ENCODE measurements at places on chromosomes 7 and 10.

DNA sequence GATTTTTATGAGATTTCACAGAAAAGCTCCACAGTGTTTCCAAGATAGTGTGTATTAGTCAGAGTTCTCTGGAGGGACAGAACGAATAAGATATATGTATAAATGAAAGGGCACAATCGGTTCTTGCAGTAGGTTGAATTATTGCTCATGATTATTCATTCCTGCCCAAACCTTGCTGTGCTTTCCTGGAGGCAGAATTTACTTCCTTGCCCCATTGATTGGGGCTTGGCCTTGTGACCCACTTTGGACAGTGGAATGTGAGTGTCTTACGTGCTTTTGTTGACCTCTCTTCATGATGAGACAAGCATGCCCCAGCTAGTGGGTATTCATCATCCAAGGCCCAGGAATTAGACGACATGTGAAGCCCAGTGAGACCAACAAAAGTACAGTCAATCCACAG, 53.0 kb upstream of the ABCB5 start:
- no peak for DNase-seq

DNA sequence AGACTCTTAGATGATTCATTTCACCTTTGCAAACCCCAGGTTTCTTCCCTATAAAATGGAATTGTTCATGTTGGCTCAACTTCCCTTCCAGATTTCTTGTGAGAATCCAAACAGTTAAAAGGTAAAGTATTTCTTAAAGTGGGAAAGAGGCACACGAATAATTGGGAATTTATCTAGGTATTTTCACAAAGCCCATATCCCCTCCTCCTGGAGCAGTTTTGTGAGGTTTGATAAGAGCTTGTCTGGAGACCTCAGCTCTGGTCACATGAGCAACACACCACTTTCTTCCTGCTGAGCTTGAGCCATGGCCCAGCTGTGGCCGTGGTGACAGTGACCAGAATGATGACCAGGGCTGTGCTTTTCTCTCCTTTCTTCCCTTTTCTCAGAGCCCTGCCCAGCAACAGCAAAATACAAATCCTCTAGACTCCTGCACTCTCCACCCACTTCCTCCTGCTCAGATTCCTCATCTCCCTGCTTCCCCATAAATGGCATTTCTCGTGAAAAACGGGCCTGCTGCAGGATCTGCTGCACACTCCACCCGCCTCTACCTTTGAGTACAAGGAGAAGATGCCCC, 87.7 kb downstream of the PIK3CG start:
- no peak for DNase-seq

DNA sequence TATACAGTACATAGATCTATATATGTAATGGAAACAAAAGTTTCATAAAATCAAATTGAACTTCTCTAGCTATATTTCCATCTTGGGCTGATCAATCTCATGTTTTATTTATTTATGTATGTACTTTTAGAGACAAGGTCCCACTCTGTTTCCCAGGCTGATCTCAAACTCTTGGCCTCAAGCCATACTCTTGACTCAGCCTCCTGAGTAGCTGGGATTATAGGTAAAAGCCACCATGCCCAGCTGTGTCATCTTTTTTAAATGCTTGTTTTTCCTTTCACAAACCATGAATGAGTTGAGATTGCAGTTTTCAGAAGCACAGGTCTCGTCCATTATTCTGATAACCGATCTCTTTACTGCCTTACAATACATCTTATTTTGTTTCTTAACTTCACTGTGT, 400.9 kb downstream of the KCNMA1 start:
- DNase-seq = no peak

DNA sequence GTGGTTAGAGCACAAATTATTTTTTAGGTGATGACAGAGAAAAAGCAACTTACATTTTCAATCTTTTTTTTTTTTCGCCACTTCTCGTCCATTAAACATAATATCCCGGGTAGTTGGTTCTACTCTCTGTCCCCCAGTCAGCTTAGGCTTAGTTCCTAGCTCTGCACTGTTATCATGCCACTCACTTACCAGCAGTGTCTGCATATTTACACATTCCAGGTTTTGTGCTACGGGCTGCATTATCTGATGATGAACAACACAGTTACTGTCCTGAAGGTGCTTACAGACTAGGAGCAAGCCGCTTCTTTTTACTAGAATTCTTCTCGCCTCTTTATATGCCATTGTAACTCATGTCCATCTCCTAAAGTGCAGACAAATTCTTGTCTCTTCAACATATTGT, 121.8 kb upstream of the NPVF start:
- DNase-seq = no peak

DNA sequence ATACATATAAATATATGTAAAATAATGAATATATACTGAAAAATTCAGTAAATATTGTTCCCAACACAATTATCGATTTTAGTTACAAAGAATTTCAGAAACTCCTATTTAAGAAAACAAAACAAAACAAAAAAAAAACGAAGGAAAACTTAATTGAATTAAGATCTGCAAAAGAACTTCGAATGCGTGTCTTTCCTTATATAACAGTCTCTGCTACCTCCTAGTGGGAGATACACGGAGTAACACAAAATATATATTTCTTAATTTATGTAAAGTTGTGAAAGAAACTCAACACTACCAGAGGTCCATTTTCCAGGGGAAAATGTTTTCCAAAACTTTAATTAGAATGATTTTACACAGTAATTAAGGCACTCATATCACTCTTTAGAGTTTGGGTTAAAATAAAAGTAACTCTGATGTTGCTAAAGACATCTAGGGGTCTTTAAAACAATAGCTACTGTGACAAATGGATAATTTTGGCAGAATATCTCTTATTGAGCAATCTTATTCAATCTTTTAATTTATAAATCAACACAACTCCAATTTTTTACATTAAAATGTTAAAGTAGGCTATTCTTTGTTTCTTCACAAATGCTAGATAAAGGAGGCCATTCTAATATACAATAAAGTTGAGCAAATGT, 41.6 kb downstream of the NEBL start:
- DNase-seq = no peak

DNA sequence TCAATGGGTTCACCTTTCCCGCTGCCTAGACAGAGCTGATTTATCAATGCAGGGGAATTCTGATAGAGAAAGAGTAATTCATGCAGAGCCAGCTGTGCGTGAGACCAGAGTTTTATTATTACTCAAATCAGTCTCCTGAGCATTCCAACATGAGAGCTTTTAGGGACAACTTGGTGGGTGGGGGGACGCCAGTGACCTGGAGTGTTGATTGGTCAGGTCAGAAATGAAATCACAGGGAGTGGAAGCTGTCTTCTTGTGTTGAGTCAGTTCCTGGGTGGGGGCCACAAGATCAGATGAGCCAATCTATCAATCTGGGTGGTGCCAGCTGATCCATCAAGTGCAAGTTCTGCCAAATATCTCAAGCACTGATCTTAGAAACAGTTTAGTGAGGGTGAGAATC, 99.0 kb upstream of the CAV2 start:
- DNase-seq = no peak

- DNase-seq = no peak
These were observed 233.0 kb downstream of the CACNA2D1 start for GRCh38 chr7:82210416-82211184.

GRCh38 chr7:1253681-1254181, 21.1 kb downstream of the UNCX start:
- DNase-seq = no peak

- no peak for DNase-seq
These were observed 70.6 kb downstream of the FGFR2 start for GRCh38 chr10:121527690-121528089.

GRCh38 chr7:50552139-50552538, 13.1 kb downstream of the DDC start:
- DNase-seq = no peak

- DNase-seq = no peak
These were observed 1.1 kb downstream of the EGFR start for GRCh38 chr7:55019691-55020465.

DNA sequence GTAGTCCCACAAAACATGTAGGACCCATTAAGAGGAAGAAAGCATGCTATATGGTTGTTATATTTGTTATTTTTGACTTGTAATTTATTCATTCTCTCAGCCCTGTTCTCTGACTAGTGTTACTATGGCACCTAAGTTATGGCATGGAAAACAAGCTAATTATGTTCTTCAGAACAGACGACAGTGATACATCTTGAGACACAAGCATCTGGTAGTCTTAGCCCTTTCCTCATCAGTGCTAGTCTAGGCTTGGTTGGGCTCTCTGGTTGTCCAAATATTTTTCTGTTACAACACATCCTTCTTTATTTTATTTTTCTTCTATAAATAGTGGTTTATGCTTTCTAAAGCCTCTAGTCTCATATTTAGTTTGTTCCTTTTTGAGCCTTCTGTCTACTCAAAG, 308.3 kb upstream of the KAT6B start:
- DNase-seq = no peak

DNA sequence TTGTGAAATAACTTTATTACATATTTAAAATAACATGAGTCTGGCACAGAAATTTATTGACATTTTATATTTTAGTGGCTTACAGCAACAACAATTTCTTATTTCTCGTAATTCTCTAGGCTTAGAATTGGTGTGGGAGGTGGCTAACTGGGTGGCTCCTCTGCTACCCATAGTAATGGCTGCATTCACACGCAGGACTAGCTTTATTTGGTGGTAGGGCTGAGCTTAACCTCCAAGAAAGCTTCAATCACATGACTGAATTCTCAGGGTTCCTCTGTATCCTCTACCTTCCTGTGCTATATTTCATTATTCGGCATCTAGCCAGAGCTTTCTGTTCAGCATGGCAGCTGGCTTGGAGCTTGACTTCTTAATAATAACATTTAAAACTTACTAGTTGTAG, 138.8 kb downstream of the ZWINT start:
- no peak for DNase-seq

- no peak for DNase-seq
These were observed 20.7 kb downstream of the BLVRA start for GRCh38 chr7:43779045-43779812.

DNA sequence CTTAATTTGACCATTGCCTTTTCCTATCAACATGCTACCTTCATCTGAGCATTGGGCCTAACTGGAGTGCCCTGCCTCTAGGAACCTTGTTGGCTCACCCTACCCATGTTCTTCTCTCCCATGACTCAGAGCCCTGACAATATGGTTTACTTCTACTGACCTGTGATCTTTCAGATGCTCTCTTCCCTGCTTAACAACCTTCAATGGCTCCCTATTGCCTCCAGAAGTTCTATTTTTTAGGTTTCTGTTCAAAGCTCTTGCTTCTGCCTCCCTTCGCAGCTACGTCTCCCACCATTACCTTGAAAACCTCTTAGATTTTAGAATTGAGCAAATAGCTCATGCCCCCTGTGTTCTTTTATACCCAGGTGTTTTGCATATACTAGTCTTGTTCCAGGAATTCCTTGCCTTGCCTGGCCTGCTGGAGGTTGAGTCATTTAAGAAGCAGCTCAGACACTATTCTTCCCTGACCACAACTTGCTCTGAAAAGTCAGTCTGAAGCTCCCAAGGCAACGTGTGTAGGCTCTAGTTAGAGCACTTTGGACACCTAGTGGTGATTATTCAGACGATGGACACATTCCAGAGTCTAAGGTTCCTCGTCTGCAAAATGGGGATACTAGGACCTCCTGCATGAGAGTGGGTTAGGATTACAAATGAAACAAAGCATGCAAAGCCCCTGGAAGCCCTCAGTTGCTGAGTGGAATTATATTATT, 64.4 kb upstream of the EMX2 start:
- DNase-seq = no peak

DNA sequence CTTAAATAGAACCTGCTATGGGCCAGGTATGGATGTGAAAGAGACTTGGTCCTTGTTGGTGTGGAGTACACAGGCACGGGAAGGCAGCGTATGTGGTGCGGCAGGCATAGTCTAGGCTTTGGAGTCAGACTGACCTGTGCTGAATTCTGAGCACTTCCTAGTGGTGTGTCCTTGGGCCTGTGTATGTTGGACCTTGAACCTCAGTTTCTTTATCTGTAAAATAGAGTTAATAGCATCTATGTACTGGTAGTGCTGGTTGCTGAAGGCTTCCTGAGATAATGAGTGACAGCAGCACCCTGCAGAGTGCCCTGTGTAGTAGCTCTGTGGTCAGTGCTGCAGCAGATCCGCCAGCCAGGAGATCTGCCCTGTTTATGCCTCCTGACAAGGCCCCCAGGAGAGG, 5.3 kb upstream of the SFRP5 start:
- no peak for DNase-seq

- DNase-seq = no peak
These were observed 7.7 kb upstream of the GSTK1 start for GRCh38 chr7:143255564-143255963.

- no peak for DNase-seq
These were observed 112.3 kb downstream of the JCAD start for GRCh38 chr10:29946953-29947700.

GRCh38 chr10:5546891-5547680, 22.3 kb downstream of the CALML3 start:
- no peak for DNase-seq

- DNase-seq = no peak
These were observed 34.5 kb downstream of the CRHR2 start for GRCh38 chr7:30647589-30648364.

DNA sequence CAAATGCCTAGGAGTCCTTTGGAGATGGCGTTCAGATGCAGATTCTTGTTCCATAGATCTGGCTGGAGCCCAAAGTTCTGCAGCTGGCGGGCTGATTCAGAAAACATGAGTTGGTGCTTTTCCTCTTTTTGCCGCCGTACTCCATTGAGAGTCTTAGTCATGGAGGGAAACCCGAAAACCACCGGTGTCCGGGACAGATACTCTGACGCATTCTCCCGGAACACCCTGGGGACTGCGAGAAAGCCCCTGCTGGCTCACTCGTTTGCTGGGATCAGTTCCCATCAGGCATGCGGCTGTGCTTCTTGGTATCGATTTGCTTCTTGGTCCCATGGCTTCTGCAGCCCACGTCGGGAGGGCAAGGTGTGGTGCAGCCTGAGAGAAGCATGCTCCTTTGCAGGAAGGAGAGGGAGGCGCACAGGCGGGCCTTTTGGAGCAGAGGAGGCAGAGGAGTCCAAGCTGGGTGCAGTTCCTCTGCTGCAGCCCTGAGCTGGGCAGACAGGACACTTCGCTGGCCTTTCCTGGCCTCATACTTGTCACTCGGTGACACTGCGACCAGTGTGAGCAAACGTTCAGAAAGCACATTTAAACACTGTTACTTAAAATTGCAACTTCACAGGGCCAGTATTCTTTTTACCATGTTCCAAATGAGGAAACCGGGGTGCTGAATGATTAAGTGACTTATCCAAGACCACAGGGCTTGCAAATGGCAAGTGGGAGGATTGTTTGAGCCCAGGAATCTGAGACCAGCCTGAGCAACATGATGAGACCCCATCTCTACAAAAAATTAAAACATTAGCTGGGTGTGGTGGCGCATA, 30.6 kb upstream of the PFKFB3 start:
- no peak for DNase-seq
